ENCODE measurements at places on chromosomes 11 and 22. TPM values are rescaled to one million over a fixed set of nuclear protein-coding genes. Genes with fewer than 3 reads are reported as not detected.

DNA sequence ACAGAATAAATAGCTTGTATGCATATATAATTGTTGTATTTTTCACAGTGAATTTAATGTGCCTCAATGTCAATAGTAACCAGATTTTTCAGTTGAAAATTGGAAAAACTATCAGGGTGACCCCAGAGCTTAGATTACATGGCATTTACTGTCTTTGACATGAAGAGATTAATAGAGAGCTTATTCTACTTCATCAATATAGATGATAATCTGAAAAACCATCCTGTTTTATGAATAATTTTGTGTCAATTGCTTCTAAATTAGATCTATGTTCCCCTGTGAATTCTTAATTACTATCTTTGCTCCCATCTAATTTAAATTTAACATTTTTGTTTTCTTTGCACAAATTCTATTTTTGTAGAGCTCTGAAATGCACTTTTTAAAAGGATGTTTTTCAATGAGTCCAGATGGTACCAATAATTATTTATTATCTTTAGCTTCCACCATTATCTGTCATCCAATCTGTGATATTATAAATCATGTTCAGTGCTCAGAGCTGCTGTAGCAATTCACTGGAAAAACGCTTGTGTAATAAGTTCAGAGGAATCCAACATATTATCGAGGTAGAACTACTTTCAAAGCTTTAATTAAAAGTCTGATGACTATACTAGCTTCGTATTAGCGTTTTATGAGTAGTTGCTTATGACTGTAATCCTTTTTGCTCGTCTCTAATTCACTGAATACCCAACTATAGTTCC is 291.4 kb downstream of the JRKL start:
- H3K4me3 ChIP-seq, result no peak overlapping the region
- no peak overlapping the region for H3K27ac ChIP-seq
- H3K4me1 ChIP-seq, result no peaks in the 10 kb centered on the region
- no peaks in the 10 kb centered on the region for H3K36me3 ChIP-seq
- H3K27me3 ChIP-seq, result no peaks in the 10 kb centered on the region
- no peak for DNase-seq

- H3K4me3 ChIP-seq, result no peak overlapping the region
- DNase-seq, result no peak
- no peak overlapping the region for H3K27ac ChIP-seq
Observed at GRCh38 chr11:9827708-9828107, 163.8 kb downstream of the SWAP70 start.

- peaks cover 33% of the 10 kb centered on the region for H3K27me3 ChIP-seq
- H3K4me1 ChIP-seq, result peaks cover 6% of the 10 kb centered on the region
- H3K4me3 ChIP-seq, result no peak overlapping the region
- DNase-seq, result no peak
- no peak overlapping the region for H3K27ac ChIP-seq
- H3K36me3 ChIP-seq, result no peaks in the 10 kb centered on the region
Observed at GRCh38 chr11:18145025-18145424, 12.7 kb downstream of the MRGPRX3 start.

GRCh38 chr11:7079545-7080135 is 9.2 kb upstream of the RBMXL2 start:
- H3K27me3 ChIP-seq, result peaks cover 6% of the 10 kb centered on the region
- no peaks in the 10 kb centered on the region for H3K4me1 ChIP-seq
- no peak overlapping the region for H3K4me3 ChIP-seq

DNA sequence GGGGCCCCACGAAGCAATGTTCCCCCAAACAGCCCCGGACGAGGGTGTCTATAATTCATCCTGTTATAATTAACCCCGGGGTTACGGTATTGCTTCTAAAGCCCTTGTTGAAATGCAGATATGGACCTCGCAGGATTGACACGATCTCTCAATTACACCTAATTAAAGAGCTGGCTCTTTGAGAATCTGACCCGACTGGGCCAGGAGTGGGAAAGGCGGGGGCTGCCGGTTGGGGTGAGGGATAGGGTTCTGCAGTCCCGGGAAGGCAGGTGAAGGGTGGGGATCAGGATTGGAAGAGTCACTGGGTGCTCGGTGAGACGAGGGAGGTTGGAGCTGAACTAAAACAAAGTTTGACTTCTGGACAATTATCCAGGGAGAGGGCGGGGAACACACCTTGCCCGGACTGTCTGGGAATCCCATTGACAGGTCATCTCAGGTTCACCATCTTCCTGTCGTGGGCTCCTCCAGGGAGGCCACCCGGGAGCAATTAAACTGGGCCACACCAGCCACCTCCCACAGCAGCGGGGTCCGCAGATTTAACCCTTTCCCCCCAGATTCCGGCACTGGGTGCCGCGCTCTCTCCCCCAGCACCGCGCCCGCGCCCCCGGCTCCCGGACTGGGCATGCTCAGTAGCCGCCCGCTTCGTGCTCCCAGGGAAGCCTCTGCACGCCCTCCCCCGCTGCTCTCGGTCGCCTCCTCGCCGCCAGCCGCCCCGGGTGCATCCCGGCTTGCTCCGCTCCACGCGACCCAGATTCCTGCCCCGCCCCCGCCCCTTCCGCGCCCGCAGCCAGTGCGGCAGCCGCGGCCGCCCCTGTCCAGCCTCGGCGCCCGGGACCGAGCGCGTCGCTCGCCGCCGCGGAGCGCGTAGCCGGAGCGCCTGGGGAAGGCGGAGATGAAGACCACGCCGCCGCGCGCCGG is at the start of gene ELMOD1:
ELMOD1 (plus strand) TSS at position 688 of the 918 bp plus-strand sequence. CDS start 27,043 bp downstream, outside the sequence.
- H3K27me3 ChIP-seq, result peaks cover 77% of the 10 kb centered on the region
- H3K27ac ChIP-seq, result no peak within 1 kb of the TSS
- no peaks in the 10 kb centered on the region for H3K36me3 ChIP-seq
- H3K4me3 ChIP-seq, result peak within 1 kb of the TSS; percentile 76
- H3K4me1 ChIP-seq, result peaks cover 26% of the 10 kb centered on the region
- DNase-seq, result peak; percentile 59

DNA sequence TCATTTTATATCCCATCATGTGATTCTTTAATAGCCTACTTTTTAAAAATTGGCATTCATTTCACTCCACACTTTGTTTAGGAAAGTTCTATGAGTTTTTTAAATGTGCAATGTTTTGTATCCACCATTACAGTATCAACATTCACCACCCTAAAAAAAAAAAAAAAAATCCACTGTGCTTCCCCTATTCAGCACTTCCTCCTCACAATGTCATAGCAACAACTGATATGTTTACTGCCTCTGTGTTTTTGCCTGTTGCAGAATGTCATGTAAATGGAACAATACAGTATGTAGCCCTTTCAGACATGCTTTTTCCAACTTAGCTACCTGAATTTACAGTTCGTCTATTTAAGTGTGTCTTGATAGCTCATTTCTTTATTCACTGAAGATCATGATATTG is 754.2 kb downstream of the FAM181B start:
- no peak overlapping the region for H3K4me3 ChIP-seq
- H3K4me1 ChIP-seq, result no peaks in the 10 kb centered on the region
- no peaks in the 10 kb centered on the region for H3K36me3 ChIP-seq
- no peaks in the 10 kb centered on the region for H3K27me3 ChIP-seq
- DNase-seq, result no peak
- no peak overlapping the region for H3K27ac ChIP-seq

- DNase-seq, result no peak
- no peaks in the 10 kb centered on the region for H3K4me1 ChIP-seq
- H3K4me3 ChIP-seq, result no peak overlapping the region
- no peaks in the 10 kb centered on the region for H3K36me3 ChIP-seq
- no peak overlapping the region for H3K27ac ChIP-seq
Observed at GRCh38 chr11:32115446-32115845, 24.6 kb downstream of the RCN1 start.

- H3K4me3 ChIP-seq, result no peak overlapping the region
- H3K27me3 ChIP-seq, result peaks cover 4% of the 10 kb centered on the region
- no peaks in the 10 kb centered on the region for H3K36me3 ChIP-seq
- no peak for DNase-seq
- H3K4me1 ChIP-seq, result no peaks in the 10 kb centered on the region
- no peak overlapping the region for H3K27ac ChIP-seq
Observed at GRCh38 chr11:115674937-115675544, 170.8 kb upstream of the CADM1 start.

DNA sequence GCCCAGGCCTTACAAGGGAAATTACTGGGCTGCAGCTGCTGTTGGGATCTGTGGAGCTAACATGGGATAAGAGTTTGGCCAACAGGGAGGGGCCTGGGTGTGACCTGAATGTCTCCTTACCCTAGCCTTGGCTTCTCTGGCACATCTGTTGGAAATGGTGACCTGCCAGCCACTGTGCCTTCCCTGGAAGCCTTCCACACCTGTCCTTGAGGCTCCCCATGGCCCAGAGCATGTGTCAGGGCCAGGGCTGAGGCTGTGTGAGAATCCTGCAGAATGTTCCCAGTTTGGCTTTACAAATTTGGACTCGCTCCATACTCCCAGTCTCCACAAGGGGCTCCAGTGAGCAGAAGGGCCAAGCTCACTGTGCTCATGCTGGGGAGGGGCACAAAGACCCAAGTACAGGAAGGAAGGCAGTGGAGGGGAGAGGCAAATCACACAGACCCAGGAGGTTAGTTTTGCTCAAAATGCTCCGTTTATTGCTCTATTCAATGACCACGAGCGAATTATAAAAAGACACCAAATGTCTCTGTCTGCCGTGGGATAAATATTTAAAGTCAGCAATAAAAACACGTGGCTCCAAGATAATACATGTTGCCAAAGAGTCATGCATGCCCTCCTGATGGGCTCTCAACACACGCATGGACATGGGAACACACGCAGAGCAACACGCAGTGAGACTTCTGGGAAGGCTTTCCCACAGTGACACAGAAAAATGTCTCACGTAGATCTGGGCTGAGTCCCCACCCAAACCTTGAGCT is 1.7 kb upstream of the IGSF22 start:
- no peaks in the 10 kb centered on the region for H3K27me3 ChIP-seq
- no peak overlapping the region for H3K27ac ChIP-seq
- no peaks in the 10 kb centered on the region for H3K36me3 ChIP-seq
- H3K4me3 ChIP-seq, result no peak overlapping the region
- peak; percentile 58 for DNase-seq
- H3K4me1 ChIP-seq, result peaks cover 3% of the 10 kb centered on the region

- peak overlapping the region; percentile 80 for H3K27ac ChIP-seq
- H3K4me1 ChIP-seq, result peaks cover 71% of the 10 kb centered on the region
- no peaks in the 10 kb centered on the region for H3K27me3 ChIP-seq
- DNase-seq, result no peak
- peak overlapping the region; percentile 91 for H3K4me3 ChIP-seq
Observed at GRCh38 chr22:39530692-39531331, 1.7 kb downstream of the RPS19BP1 start.

GRCh38 chr11:95977534-95978174 is 53.7 kb upstream of the MTMR2 start:
- H3K36me3 ChIP-seq, result peaks cover 37% of the 10 kb centered on the region
- no peak for DNase-seq
- H3K27me3 ChIP-seq, result no peaks in the 10 kb centered on the region

DNA sequence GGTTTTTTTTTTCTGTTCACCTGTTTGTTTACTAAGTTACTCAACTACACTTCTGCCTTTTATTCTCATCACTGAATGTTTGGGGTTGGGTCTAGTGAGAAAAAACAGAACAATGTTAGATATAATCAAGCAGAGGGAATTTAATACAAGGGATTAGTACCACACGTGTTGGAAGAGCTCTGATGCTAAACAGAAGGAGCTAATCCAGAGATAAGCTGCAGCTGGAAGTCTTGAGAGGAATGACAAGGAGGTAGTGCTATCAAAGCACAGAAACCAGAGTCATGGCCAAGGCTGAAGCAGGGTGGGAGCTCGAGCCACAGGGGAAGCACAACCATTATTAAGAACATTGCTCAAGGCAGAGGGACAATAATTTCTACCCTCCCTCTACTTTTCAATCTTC is 604.1 kb upstream of the ANO5 start:
- H3K36me3 ChIP-seq, result no peaks in the 10 kb centered on the region
- H3K27ac ChIP-seq, result no peak overlapping the region
- H3K27me3 ChIP-seq, result no peaks in the 10 kb centered on the region
- H3K4me3 ChIP-seq, result no peak overlapping the region

DNA sequence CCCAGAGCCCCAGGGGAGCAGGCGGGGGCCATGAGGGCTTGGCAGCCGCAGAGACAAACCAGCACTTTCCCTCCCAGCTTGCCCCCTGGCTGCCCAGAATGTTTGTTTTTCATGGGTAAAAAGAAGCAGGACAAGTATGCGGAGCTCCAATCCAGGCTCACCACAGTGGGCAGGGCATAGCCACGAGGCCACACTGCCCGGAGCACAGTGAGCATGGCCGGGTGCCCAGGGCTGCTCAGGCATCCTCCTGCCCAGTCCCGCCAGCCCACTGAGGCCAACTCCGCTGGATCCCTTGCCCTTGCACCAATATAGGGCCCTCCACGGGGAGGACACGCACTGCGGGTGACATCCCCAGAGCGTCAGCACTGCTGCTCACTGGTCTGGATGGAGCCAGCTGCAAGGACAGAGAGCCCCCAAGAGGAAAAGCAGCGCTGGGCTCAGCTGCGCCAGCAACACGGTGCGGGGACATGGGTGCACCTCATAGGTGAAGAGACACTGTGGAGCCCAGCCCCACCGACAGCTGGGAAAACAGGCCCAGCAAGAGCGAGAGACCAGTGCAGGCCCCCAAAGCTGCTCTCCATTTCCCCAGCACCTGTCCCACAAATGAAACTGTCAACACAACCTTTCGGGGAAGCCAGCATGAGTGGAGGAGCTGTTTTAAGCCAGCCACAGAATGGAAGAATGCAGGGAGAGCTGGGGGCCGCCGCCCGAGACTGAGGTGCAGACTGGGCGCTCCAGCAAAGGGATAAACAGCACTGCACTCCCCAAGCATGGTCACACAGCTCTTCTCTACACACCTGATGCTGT is 24.8 kb downstream of the ARVCF start:
- H3K27me3 ChIP-seq, result no peaks in the 10 kb centered on the region
- no peak overlapping the region for H3K27ac ChIP-seq
- H3K36me3 ChIP-seq, result no peaks in the 10 kb centered on the region
- no peak overlapping the region for H3K4me3 ChIP-seq
- no peak for DNase-seq
- H3K4me1 ChIP-seq, result no peaks in the 10 kb centered on the region

- H3K27me3 ChIP-seq, result no peaks in the 10 kb centered on the region
- H3K36me3 ChIP-seq, result no peaks in the 10 kb centered on the region
- no peak overlapping the region for H3K4me3 ChIP-seq
- no peak for DNase-seq
- H3K27ac ChIP-seq, result no peak overlapping the region
- H3K4me1 ChIP-seq, result no peaks in the 10 kb centered on the region
Observed at GRCh38 chr11:24635588-24636290, 138.9 kb downstream of the LUZP2 start.

GRCh38 chr11:122592641-122593040 is 62.9 kb upstream of the UBASH3B start:
- no peak overlapping the region for H3K27ac ChIP-seq
- no peaks in the 10 kb centered on the region for H3K36me3 ChIP-seq
- no peak for DNase-seq
- no peak overlapping the region for H3K4me3 ChIP-seq
- peaks cover 8% of the 10 kb centered on the region for H3K4me1 ChIP-seq

KLHL35 gene
- total RNA-seq, result 0.12 TPM

MOGAT2 gene
- total RNA-seq, result not detected

KIF18A gene
- total RNA-seq, result 26.4 TPM

FEN1 gene
- 108 TPM for total RNA-seq

CBY1 gene
- 9.8 TPM for total RNA-seq

VWCE gene
- total RNA-seq, result 1.1 TPM

GLYAT gene
- total RNA-seq, result not detected

FAM181B gene
- total RNA-seq, result 0.05 TPM

GRAP2 gene
- 37.7 TPM for total RNA-seq

SCUBE1 gene
- not detected for total RNA-seq
